CD8-positive, alpha-beta memory T cell (primary cell): ENCODE measurements at places on chromosomes 2 and 18.

DNA sequence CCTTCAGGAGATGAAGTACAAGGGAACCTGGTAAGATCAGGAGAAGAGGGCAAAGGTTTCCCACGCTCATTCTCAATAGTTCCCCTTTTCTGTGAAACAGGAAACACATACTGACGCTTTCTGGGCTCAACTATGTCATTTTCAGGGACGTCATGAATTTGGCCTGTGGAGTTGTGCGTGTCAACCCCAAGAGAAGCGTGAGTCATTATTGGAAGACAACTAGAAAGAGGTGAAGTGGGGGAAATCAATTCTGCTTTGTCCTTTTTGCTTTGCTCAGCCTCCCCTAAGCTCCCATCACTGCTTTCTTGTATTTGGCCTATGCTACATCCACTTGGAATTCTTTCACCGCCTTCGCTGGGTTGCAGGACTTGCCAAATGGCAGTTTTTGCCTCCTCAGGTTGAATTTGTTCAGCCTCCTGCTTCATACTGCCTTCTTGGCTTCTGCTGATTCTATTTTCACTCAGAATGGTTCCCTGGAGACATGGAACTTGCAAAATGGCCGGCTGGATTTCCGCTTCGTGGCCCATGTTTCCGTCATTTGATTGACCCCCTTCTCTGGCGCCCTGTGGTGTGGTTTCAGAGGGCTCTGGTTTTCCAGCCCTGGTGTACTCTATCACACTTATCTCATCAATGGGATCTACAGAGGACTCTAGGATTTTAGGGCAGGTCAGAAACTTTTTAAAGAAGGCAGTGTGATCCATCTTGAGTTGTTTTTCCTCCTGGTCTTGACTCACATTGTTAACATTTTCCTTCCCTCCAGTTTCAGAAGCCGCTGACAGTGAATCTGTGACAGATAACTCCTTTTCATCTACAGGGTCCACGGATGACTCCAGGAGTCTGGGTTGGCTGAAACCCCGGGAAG lies 93.3 kb downstream of the ALPK2 start:
- no peaks in the 10 kb centered on the region for H3K4me1 ChIP-seq
- H3K27ac ChIP-seq = no peak overlapping the region
- H3K27me3 ChIP-seq = no peaks in the 10 kb centered on the region
- no peak for DNase-seq
- H3K4me3 ChIP-seq = no peak overlapping the region
- H3K36me3 ChIP-seq = no peaks in the 10 kb centered on the region

DNA sequence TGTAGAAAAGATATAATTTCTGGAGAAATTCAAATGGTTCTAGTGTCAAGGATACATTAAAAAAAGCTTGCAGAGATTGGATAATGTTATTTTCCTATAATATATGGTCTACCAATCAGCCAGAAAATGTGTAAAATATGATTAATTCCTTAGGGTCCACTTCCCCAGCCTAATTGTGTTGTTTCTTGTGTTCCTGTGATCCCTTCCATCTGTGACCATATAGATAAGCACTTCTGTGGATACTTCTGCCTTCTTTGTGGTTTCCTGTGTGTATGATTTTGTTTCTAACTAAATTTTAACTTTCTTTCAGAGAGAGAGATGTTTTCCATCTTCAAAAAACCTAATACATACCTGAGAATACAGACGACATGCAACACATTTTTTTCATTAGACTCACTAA lies 367.1 kb upstream of the PIK3C3 start:
- no peaks in the 10 kb centered on the region for H3K27me3 ChIP-seq
- no peak for DNase-seq
- H3K36me3 ChIP-seq = no peaks in the 10 kb centered on the region
- no peaks in the 10 kb centered on the region for H3K4me1 ChIP-seq
- no peak overlapping the region for H3K4me3 ChIP-seq
- no peak overlapping the region for H3K27ac ChIP-seq

- no peaks in the 10 kb centered on the region for H3K27me3 ChIP-seq
- H3K4me1 ChIP-seq = no peaks in the 10 kb centered on the region
- no peak overlapping the region for H3K27ac ChIP-seq
- no peaks in the 10 kb centered on the region for H3K36me3 ChIP-seq
- no peak for DNase-seq
Observed at GRCh38 chr2:215826838-215827441, 186.4 kb downstream of the MREG start.

DNA sequence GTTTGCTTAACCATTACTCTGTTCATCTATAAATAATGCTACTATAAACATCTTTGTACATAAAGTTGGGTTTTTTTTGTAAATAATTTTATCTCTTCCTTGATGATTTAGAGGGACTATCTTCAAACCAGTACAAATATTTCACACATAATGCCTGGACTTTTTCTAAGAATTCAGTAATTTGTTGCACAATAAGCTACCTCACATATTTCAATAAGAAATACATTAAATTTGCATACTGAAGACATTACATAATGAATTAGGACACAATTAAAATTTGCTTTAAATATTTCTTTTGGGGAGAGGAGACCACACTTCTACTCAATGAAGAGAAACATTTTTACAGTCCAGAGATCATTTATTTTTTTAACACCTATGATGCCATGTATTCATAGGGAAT lies 7.2 kb upstream of the ROCK1 start:
- no peak overlapping the region for H3K4me3 ChIP-seq
- H3K27ac ChIP-seq = no peak overlapping the region
- H3K36me3 ChIP-seq = no peaks in the 10 kb centered on the region
- no peaks in the 10 kb centered on the region for H3K27me3 ChIP-seq

- no peak for DNase-seq
- H3K4me3 ChIP-seq = no peak overlapping the region
- no peaks in the 10 kb centered on the region for H3K27me3 ChIP-seq
- H3K27ac ChIP-seq = peak overlapping the region; percentile 12
Observed at GRCh38 chr2:96204836-96205624, 3.6 kb downstream of the STARD7 start.

GRCh38 chr2:150319085-150319484 lies 168.4 kb downstream of the RND3 start:
- DNase-seq = no peak
- no peak overlapping the region for H3K4me3 ChIP-seq
- no peak overlapping the region for H3K27ac ChIP-seq
- H3K4me1 ChIP-seq = no peaks in the 10 kb centered on the region
- H3K36me3 ChIP-seq = no peaks in the 10 kb centered on the region

DNA sequence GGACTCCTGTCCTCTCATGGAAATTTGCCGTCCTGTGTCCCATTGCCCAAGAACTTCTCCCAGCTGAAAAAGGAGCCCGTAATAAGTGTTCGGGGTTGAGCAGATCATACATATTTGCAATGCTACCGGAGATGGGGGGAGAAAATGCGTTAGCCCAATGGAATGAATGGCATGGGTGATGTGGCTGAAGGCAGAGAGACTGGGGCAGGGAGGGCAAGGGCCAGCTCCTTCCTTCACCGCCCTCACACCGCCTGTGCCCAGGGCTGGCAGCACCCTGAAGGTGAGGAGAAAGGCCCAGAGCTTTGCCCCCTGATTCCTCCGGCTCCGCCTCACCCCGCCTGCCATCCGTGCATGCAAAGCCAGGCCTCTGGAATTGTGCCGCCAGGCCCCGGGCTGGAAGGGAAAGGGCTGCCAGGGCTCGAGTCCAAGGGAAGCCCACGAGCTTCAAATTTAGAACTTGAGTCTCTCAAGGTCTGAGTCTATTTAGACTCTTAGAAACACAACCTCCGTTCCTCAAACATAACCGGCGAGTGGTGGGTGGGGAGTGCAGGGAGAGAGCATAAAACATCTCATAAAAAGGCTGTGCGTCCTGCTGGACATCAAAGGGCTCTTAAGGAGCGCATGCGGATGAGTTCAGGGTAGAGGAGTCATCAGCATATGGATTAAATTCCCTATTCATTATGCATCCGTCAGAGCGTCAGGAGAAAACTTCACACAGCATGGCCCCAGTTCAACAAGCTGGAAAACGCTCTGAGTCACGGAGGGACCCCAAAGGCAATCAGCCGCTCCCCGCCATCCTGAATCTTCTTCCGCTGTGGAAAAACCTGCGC lies 121.7 kb upstream of the GLI2 start:
- no peak for DNase-seq
- H3K36me3 ChIP-seq = no peaks in the 10 kb centered on the region
- H3K27ac ChIP-seq = no peak overlapping the region

DNA sequence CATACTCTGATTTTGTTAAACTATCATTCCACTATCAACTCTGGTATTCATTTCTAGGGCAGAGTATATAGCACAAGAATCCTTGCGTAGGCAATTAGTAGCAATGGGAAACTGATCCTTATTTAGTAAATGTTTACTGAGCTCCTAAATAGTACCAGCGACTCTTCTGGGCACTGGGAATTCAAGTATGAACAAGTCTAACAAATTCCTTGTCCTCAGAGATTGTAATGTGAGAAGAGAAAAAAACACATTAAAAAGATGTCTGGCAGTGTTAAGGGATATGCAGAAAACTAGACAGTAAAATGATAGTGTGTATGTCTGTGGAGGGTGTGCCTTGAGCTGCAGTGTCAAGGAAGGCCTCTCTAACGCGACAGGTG lies 721 bp downstream of the METTL5 start:
- H3K27me3 ChIP-seq = no peaks in the 10 kb centered on the region
- peak overlapping the region; percentile 78 for H3K4me3 ChIP-seq
- peaks cover 3% of the 10 kb centered on the region for H3K36me3 ChIP-seq
- H3K4me1 ChIP-seq = peaks cover 37% of the 10 kb centered on the region

GRCh38 chr2:205166745-205167144 lies 515.6 kb upstream of the NRP2 start:
- no peak overlapping the region for H3K4me3 ChIP-seq
- no peak overlapping the region for H3K27ac ChIP-seq
- no peaks in the 10 kb centered on the region for H3K36me3 ChIP-seq
- H3K27me3 ChIP-seq = no peaks in the 10 kb centered on the region
- no peaks in the 10 kb centered on the region for H3K4me1 ChIP-seq
- DNase-seq = no peak

DNA sequence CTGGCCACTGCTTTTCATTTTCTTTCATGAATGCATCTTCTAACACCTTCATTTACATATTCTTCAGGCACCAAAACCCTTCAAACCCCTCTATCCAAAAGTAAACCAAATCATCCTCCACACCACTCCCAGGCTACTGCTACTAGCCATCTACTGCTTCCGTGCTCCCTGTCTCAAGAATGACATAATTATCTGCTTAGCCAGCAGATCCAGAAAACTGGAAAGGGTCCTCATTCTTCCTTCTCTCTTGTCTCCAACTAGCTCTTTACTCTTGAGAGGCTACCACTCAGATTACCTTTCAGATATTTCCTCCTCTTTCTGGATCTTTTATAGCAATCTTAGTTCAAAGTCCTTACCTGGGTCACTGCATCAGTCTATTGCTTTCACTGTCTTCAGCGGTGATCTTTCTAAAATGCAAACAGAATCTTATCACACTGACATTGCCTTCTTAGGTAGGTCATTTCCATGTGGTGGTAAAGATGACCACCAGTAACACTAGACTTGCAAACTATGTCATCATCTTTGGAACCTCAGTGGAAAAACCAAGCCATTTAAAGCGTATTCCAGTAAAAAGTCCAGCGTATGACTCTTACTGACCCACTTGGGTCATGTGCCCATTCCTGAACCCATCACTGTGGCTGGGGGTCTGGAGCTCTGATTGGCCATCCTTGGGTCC lies 15.8 kb upstream of the NEDD4L start:
- H3K27me3 ChIP-seq = peaks cover 3% of the 10 kb centered on the region
- no peaks in the 10 kb centered on the region for H3K36me3 ChIP-seq
- H3K4me1 ChIP-seq = no peaks in the 10 kb centered on the region

- H3K36me3 ChIP-seq = no peaks in the 10 kb centered on the region
- H3K27me3 ChIP-seq = peaks cover 4% of the 10 kb centered on the region
- peak overlapping the region; percentile 43 for H3K4me3 ChIP-seq
Observed at GRCh38 chr2:88350331-88351248, 101.9 kb downstream of the FOXI3 start.

DNA sequence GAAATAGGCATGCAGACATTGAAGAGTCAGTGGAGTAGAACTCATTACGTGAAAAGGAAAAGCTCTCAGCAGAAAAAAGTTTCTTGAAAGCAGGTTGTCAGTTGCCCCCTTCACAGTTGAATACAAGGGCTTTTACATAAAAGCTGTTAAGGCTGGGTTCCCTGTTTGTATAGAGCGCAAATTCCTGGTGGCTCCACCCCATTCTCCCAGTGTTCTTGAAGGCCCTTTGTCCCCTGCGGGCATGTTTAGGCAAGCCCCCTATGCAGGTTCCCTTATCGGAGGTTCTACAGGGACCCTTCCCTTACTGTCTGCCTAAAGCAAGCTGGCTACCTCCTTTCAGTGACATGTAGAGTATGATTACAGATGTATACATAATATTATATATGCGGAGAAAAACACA lies 497.2 kb upstream of the SYT4 start:
- no peak overlapping the region for H3K4me3 ChIP-seq
- DNase-seq = no peak
- H3K4me1 ChIP-seq = no peaks in the 10 kb centered on the region
- H3K27ac ChIP-seq = no peak overlapping the region

GRCh38 chr2:221176667-221177066 lies 395.4 kb downstream of the EPHA4 start:
- no peak for DNase-seq
- H3K4me1 ChIP-seq = no peaks in the 10 kb centered on the region
- no peak overlapping the region for H3K4me3 ChIP-seq
- H3K36me3 ChIP-seq = no peaks in the 10 kb centered on the region
- H3K27ac ChIP-seq = no peak overlapping the region

- no peaks in the 10 kb centered on the region for H3K4me1 ChIP-seq
- no peaks in the 10 kb centered on the region for H3K27me3 ChIP-seq
- H3K36me3 ChIP-seq = no peaks in the 10 kb centered on the region
- DNase-seq = no peak
- no peak overlapping the region for H3K27ac ChIP-seq
Observed at GRCh38 chr2:155308367-155309009, 610.0 kb downstream of the KCNJ3 start.

DNA sequence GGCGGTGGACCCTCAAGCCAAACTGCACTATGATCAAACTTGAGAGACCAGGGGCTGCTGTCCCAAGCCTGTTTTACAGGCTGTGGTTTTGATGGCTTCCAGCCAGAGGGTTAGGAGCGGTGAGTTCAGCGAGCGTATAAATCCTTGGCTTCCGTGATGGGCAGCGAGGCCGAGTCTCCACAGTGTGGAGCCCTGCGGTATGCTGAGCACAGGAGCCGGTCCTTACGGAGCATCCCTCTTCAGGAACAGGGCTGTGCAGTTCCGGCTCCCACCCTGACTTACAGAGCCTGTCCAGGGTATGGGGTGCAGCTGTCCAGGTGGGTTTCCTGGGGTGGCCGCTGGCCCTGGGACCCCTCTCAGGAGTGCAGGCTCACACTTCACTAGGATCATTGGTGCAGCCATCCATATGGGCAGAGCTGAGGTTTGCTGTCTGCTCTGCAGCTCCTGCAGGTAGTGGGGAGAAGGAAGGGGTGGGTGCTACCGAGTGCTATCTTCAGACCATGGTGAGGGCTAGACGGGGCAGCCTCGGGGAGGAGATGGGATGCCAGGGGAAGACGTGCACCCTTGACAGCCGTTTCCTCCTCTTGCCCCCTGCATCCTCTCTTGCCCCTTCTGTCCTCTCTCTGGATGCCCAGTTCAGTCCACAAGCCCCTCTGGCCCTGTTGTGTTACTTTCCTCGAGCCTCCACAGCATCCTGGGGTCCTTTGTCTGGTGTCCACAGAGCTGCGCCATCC lies 104.3 kb downstream of the FAM210A start:
- H3K27ac ChIP-seq = no peak overlapping the region
- H3K4me3 ChIP-seq = no peak overlapping the region
- no peak for DNase-seq
- no peaks in the 10 kb centered on the region for H3K27me3 ChIP-seq
- no peaks in the 10 kb centered on the region for H3K4me1 ChIP-seq
